ENCODE measurements at places on chromosomes 3 and 15. TPM values are rescaled to one million over a fixed set of nuclear protein-coding genes. Genes with fewer than 3 reads are reported as not detected.

DNA sequence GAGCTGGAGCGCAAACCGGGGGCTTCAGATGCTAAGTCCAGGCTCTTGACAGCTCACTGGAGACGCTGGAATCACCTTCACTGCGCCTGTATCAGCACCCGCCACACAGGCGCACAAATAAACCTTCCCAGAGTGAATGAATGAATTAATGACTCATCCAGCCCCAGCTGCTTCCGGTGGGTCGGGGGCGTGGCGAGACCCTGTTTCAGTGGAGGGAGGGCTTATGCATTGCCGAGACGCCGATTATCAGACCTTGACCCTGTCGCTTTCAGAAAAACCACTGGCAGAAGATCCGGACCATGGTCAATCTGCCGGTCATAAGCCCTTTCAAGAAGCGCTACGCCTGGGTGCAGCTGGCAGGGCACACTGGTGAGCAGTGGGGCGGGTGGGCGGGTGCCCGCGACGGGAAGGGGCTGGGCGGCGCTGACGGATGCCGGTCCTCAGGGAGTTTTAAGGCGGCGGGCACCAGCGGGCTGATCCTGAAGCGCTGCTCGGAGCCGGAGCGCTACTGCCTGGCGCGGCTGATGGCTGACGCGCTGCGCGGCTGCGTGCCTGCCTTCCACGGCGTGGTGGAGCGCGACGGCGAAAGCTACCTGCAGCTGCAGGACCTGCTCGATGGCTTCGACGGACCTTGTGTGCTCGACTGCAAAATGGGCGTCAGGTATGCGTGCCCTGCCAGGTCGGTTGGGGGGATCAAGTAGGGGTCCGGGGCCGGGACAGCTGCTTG is 7.7 kb downstream of the ITPKA start:
- no peak for DNase-seq

GRCh38 chr3:85960793-85961192 is 1002.0 kb downstream of the CADM2 start:
- no peak for DNase-seq

DNA sequence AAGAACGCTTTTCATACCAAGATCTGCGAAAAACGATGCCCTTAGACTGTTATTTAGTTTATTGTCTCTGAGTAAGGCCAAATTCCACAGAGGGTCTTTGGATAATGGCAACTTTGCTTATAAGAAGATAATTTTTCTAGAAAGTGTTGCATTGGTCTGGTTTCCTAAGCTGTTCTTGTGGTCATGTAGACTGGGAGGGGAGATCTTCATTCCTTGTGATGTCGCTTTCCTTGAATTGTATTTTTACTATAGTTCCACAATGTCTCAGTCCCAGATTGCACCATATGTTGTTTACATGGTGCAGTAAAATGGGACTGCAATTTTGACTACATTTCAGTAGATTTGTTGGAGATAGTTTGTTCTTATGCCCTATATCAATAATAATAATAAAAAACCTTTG is 28.8 kb upstream of the ST3GAL6 start:
- no peak for DNase-seq

- no peak for DNase-seq
These were observed 266.2 kb downstream of the OPA1 start for GRCh38 chr3:193859195-193859594.

DNA sequence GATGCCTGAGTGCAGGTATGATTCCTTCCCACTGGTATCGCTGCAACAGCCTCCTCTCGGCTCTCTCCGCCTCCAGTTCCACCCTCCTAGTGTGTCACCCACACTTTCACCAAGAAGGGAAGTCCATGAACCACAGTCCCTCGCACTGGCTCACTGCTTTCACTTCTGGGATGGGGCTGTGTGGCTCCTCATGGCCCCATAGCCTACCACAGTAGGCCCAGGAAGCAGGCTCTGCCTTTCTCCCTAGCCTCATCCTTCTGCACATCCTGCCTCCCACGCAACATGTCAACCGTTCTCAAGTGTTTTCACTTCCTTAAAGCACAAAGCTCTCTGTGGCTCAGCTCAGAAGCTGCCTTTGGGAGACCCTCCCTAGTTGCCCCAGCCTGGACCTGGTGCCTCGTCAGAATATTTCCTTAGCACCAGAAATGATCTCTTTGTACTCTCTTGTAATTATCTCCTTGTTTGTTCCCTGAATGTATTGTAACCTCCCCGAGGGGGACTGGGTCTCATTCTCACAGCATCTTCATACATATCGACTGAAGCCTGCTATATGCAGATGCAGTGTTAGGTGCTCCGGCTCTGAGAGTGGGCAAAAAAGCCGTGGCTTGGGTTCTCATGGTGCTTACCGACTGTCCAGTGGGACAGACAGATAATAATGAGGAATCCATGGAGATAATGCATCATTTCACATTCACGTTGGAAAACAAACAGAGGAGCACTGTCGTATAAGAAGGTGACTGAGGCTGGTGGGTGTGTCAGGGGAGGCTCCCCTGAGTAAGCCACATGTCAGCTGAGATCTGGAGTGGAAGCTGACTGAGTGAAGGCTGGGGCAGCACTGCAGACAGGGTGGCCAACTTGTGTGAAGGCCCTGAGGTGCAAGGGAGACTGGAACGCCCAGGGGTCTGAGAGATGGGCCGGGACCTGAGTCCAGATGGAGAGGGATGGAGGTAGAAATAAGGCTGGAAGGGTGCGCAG is 107.1 kb downstream of the DGKG start:
- no peak for DNase-seq

DNA sequence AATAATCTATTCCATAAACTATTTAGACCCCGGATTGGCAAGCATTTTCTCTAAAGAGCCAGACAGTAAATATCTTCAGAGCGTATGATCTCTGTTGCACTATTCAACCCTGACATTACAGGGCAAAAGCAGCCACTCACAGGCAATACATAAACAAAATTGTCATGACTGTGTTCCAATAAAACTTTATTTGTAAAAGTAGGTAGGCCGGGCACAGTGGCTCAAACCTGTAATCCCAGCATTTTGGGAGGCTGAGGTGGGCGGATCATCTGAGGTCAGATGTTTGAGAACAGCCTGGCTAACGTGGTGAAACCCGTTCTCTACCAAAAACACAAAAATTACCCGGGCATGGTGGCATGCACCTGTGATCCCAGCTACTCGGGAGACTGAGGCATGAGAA is 66.5 kb downstream of the ADAMTS9 start:
- DNase-seq, result no peak

DNA sequence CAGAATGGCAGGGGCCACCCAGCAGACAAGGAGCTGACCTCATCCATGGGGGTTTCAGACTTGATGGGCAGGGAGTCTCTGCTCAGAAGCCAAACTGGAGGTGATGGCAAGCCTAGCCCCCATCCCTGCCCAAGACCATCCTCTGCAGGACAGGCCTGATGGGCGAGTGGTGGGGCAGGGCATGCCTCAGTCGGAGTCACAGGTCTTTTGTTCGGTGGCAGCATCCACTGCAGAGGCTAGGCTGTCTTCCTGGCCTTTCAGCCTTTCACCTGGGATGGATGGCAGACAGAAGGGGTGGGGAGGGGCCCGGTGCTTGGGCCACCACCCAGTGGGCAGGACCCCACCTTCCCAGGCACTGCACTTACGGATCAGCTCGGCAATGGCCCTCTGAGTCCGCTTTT is 44.4 kb downstream of the PTH1R start:
- no peak for DNase-seq

DNA sequence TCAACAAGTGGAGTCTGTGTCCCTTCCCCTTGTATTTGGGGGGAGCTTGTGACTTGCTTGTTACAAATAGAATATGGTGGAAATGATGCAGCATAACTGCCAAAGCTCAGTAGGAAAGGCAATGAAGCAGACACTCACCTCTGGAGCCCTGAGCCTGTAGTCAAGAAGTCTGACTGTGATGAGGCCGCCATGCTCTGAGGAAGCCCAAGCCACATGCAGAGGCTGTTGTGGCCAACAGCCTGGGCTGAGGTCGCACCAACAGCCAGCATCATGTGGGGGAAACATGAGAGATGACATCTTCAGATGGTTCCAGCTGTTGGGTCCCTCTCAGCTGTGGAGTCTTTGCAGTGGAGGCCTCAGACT is 161.4 kb downstream of the CHSY1 start:
- DNase-seq, result no peak

DNA sequence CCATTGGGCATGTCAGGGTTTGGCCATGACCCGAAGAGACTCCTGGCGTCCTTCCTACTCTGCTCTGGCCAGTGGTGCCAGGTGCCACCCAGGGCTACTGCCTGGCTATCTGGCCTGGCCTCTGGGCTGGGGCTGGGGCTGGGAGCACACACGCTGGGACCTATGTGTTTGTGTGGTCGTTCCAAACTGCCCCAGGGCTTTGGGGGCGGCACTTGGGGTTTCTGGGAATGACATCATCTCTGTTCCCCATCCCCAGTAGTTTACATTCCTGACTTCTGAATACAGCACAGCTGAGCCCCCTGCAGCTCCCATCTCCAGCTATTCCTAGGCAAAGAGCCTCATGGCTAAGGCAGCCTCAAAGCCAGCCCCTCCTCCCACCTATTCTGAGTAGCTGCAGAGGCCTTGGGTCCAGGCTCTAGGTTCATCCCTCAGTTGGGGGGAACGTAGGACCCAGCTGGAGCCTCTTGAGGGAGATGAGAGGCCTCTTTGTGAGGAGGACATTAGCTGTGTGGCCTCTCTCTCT is 24.3 kb downstream of the PLEKHO2 start:
- DNase-seq, result peak; percentile 86

DNA sequence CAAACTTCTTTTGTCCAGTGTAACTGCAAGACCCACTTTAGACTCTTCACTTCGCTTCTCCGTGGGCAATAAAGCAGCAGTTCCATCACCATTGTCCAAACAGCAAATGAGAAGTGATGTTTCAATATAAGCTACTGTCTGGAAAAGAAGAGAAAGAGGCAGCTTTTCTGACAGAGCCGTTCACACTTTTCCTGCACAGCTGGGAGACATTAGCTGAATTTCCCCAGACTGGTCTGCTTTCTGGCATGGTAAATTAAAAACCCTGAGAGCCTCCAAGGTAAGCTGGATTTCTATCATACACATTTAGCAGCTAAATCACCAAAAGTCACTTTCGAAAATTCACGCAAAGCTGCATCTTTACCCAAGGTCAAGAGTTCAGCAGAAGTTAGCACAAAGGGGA is 108.5 kb upstream of the CMC1 start:
- no peak for DNase-seq

DNA sequence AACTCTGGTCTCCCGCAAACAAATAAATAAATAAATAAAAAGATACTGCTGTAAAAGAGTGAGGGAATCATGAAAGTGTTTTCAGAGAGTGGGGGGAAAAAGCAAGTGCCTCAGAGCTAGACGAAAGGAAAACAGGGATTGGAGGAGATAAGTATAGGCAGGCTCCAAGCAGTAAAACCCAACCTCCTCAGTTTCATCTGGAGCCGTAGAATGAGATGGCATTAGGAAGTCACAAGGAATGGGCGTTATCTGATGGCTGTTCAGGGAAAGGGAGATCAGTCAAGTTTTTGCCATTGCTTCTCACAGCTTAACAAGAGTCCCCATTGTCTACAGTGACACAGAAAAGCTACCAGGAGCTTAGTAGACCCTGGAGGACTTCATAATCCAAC is 451.5 kb upstream of the PPP2R3A start:
- DNase-seq, result peak; percentile 19

DNA sequence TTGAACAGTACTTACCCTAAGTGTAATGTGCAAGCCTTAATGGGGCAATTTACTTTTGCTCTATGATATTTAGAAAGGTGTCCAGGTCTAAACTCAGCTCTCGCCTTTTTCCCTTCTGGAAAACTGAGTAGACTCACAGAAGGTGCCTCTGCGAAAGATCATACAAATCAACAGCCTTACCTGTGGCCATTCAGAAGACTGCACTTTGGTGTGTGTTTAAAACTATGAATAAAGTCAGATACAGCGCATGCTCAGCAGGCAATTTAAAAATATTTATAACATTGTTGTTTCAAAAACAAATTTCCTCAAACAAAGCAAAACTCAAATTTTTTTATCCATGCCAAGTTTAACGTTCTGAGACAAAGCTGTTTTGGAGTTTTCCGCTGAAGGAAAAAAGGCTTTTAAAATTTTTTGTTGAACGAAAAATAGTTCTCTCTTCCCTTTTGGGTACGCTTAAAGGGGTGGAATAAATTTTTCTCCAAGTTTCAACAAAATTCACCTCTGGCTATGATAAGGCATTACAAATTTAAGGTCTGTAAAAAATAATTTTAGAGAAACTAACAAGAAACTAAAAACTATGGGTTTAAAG is 156.3 kb downstream of the TIGIT start:
- DNase-seq, result no peak

DNA sequence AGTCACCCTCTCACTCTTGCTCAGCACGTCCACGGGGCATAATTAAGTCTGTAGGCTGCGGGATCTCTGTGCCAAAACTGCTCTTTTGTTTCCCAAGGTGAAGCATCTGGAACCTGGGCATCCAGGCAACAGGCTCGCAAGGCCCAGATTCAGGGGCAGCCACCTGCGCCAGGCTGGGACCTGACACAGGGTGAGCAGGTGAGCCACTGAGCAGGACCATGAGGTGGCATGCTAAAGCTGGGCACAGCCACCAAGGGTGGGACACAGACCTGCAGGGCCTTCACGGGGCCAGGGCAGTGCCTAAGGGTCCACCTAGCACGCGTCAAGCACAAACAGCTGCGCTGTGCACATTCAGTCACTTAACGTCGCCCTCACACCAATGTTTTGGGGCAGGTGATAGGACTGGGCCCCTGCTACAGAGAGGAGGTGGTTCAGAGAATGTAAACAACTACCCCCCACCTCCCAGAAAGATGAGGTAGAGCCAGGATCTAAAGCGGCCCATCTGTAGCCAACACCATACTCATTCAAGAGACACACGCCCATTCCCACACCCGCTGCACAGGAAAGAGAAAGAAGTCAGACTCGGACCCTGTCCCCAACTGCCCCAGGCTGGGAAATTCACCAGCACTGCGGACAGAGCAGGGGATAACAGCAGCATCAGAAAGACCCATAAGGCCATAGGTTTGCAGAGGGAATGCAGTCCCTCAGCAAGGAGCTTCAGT is 16.3 kb downstream of the XXYLT1 start:
- DNase-seq, result no peak

Gene PDZRN3
- 18.5 TPM for total RNA-seq

Gene THRB
- total RNA-seq, result 0.14 TPM

Gene TMEM266
- total RNA-seq, result 0.18 TPM

Gene LRRN1
- total RNA-seq, result not detected

Gene ALG1L2
- not detected for total RNA-seq

Gene ARMC8
- 29.0 TPM for total RNA-seq

Gene LRRC31
- not detected for total RNA-seq

Gene GXYLT2
- total RNA-seq, result 2.6 TPM

Gene CD96
- not detected for total RNA-seq

Gene CACNA1D
- total RNA-seq, result not detected
